ENCODE measurements at places on chromosomes 4 and X.
A peak's percentile ranks its signal among the peaks of the same experiment; 100 is the strongest.

DNA sequence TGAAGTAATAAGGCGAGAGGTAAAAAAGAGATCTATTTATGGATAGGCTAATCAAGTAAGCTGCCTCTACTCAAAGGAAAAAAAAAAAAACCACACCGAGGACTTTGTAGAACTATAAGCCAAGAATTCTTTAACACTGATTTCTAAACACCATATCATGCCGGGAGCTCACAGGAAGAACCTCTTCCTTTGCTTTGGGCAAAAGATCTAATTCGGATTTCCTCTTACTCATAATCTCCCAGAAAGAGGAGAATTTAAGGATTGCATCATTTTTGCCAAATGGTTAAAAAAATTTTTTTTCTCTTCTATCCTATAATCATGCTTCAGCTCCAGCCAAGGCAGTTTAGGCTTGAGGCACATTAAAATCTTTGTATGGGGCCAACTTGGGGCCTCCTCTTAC, 95.5 kb downstream of the ZNF827 start:
- DNase-seq, result peak; percentile 38

DNA sequence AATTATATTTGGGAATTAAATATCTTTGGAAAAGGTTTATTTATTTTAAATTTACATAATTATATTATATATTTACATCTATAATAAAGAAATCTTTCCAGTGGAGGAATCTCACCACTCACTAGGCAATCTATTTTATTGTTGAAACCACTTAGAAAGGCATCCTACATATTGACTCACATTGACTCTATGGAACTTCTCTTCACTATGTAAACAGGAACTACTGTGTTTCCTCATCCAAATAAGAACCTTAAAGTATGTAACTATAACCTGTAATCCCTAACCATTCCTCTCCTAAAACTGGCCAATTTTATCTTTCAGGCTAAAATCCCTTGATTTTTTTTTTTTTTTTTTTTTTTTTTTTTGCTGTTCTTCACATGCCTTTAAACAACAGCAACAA, 268.7 kb downstream of the MAPK10 start:
- DNase-seq, result no peak

DNA sequence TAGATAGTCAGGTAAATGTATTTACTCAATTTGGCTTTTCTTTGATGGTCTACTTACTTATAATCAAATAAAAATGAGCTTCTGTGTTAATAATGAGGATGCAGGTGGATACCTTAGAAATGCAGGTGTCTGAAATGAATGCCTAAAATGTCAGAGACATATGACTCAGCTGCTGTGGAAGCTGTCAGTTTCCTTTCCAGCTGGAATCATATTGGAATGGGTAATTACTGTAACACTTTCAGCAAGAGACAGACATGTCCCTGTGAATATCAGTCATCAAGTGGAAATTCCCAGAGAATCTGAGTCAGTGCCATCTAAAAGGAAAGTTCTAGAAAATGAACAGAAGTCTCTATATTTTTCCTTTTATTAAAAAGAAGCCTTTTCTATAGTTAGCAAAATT, 783.0 kb upstream of the AADAT start:
- no peak for DNase-seq

GRCh38 chr4:184147858-184148737, 69.6 kb downstream of the ENPP6 start:
- no peak for DNase-seq

- peak; percentile 57 for DNase-seq
Observed at GRCh38 chrX:109732017-109732801, 848 bp downstream of the ACSL4 start.

DNA sequence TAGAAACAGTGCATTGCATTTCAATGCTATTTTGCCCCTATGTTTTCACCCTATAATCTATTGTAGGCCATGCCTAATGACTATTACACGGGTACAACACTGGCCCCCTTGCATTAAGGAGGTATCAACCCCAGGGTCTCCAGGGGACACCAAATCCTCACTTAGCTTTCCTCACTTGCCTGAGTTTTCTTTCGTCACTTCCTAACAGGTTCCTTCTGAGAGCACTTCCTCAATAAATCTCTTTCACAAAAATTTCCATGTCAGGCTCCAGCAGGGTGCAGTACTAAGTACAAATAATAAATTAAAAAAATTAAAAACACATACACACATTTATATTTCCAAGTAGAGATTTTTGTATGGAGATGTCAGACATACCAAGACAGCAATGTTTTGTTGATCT, 165.0 kb downstream of the RBM46 start:
- DNase-seq, result no peak

GRCh38 chrX:12979616-12980015, 4.7 kb downstream of the TMSB4X start:
- DNase-seq, result peak; percentile 36

GRCh38 chr4:39548425-39549067, 21.3 kb upstream of the UGDH start:
- DNase-seq, result peak; percentile 48

DNA sequence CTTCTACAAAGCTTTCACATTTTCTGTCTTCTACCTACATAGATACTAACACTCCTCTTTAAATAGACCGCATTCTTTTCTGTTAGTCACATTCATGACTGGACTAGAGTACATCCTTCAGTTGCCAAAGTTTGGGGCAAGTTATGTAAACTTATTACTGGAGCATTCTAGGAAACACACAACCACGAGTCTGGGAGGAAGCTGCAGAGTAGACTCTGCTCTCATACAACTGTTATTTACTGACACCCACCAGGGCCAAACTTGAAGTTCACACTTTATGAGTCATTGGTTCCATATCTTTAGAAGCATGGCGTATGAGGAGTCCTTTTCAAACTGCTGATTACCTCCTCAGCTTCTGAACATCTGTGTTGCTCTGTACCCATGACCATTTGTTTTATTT, 87.0 kb downstream of the RNF150 start:
- peak; percentile 97 for DNase-seq

DNA sequence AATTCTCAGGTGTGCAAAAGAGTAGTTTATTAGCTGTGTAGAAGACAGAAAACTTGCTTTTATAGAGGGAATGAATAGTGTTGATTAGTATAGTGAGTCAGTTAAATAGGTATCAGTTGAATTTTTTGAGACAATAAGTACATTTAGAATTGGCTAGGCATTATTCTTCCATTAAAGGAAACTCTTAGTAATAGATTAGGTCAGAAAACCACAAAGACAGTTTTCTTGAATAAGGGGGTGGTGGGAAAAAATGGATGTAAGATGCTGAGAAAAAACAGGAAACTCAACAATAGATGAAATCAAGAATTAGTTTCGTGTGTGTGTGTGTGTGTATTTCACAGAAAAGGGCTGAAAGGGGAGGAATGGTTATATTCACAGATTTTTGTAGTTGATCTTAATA, 16.8 kb downstream of the CD38 start:
- no peak for DNase-seq

- DNase-seq, result no peak
Observed at GRCh38 chr4:9901257-9901656, 119.8 kb downstream of the DRD5 start.

GRCh38 chr4:23952258-23952657, 62.4 kb upstream of the PPARGC1A start:
- DNase-seq, result no peak
